Jurkat, Clone E6-1 (cell line): ENCODE measurements at places on chromosomes 3 and 15.

DNA sequence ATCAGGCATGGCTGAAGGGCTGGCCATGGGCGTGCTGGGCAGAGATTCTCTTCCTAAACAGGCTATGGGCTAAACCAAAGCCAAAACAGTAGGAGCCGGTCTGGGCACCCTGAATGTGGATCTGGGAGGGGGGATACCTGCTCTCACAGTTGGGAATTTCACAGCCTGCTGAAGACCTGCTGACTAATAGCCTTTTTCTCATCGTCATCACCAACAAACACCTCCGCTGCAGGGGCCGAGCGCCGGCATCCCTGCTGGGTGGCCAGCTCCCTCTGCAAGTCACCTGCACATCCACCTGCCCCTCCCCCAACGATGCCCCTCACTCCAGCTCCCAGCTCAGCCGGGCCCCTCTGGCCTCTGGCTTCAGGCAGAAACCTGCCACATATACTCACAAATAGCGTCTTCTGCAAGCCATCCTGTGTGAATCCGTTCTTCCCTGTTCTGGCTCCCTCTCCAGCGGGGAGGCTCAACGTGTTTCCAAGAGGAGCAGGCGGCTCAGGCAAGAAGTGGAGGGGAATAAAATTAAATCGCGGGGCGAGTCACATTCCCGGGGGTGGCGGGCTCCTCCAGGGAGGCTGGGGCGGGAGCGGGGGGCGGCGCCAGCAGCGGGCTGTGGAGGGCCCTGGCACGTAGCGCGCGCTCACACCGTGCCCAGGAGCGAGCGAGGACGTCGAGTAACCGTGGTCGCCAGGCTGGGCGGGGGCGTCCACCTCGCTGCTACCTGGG is 466 bp downstream of the IQSEC1 start:
- DNase-seq = no peak

DNA sequence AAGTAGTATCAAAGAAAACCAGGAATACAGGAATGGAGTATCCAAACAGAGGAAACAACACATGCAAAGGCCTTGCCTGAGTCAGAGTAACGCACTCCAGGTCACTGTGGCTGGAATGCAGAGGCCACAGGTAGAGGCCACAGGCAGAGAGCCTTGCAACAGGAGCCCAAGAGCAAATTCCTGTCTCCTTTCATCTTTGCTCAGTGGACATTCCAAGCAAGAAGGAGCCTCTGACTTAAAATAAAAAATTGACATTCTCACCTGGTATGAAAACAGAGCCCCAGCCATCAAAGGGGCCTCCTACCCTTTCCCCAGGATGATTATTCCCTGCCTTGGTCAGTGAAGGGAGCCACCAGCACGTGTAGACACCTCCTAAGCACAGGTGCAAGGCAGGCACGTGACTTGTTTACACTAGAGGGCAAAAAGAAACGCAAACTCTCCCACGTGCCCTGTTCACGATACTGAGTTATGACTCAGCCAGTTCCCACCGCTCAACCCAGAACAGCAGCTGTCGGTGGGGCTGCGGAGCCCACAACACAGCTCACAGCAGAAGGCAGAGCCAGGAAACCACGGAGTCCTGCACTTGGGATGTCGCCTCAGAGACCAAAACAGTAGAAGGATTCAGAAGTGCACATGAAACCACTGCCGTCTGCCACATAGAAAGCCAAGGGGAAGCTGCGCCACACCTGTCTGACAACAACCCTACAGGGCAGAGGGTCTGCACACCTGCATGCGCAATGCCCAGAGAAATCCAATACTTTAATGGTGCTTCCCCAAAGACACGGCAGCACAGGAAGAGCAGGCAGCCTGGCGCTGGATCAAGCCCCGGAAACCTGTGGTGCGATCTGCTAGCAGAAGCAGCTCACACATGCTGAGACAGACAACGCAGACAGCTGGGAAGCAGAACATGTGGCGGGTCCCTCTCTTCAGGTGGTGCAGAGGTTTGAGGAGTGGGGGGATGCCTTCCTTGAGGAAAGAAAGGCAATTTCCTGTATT is 52.1 kb downstream of the ITGB5 start:
- DNase-seq = peak; percentile 93

- DNase-seq = no peak
These were observed 61.0 kb downstream of the ATP8B4 start for GRCh38 chr15:50057905-50058639.

GRCh38 chr3:132538072-132538471 is 59.0 kb upstream of the ACKR4 start:
- no peak for DNase-seq

- peak; percentile 70 for DNase-seq
These were observed 9.9 kb downstream of the KY start for GRCh38 chr3:134640872-134641470.

DNA sequence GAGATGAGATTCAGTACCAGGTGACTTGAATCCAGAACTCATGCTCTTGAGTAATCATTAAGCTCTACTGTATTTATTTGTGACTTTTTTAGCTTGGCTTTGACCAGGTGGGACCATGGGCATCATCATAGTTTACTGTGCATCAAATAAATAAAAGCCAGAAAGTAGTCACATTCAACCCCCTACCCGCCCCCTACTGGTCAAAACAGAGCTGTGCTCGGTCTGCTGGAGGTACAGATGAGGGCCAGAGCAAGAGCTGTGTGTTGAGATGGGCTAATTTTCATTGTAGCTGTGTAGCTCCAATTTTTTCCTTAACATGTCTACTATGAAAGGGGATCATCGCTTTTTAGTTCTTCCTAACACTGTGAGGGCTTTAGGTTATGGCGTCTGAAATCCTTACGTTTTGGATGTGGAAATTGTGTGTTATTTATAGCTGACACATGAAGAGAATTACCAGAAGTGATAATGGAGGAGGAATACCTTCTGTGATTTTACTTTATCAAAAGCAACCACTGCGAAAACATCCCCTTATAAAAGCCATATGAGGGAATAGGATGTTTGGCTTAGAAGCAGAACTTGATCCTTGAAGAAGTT is 375.1 kb downstream of the PTPRG start:
- DNase-seq = peak; percentile 6

GRCh38 chr3:182808041-182808770 is 14.9 kb downstream of the ATP11B start:
- no peak for DNase-seq

DNA sequence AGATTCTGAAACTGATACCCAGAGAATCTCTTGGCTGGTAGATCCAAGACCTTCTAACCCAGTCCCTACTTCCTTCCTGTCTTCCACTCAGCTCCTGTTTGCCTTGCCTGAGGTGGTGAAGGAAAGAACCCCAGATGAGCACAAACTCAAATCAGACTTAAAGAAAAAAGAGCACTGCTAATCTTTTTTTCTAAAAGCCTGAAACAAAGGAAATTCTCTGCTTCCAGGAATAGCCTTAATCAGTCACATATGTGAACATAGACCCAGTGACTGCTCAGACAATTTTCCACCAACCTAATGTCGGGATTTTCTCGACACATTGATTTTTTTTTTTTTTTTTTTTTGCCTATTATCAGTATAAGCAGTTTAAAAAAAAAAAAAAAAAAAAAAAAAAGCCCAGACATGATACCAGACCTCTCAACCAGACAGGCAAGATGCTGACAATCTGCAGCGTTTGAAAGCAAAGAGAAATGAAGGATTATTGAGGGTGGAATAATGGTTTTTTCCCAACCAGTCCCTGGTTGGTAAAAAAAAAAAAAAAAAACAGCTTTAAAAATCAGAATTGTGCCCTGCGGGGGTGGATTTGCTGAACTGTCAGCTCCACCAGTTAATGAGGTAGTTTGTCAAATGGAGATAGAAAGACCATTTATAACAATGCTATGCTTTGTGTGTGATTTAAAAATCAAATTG is 256.8 kb upstream of the RARB start:
- DNase-seq = no peak

- DNase-seq = no peak
These were observed 20.9 kb downstream of the NUDT16 start for GRCh38 chr3:131402391-131403039.

DNA sequence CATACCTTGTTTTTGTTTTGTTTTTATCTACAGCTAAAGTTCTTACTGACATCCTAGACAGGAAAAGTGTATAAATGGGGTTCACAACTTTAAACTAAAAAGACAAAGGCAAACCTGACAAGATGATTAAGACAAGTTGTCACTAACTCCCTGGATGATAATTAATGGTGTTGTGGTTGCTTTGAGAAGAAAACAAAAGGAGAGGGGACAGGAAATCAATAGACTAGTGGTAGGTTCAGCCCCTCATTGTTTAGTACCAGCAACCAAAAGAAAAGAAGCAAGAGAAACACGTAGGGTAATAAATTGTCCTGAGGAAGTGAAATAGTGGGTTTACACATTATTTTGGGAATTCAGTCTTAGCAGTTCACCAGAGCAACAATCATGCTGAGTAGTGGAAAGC is 78.8 kb downstream of the BFSP2 start:
- DNase-seq = peak; percentile 47

DNA sequence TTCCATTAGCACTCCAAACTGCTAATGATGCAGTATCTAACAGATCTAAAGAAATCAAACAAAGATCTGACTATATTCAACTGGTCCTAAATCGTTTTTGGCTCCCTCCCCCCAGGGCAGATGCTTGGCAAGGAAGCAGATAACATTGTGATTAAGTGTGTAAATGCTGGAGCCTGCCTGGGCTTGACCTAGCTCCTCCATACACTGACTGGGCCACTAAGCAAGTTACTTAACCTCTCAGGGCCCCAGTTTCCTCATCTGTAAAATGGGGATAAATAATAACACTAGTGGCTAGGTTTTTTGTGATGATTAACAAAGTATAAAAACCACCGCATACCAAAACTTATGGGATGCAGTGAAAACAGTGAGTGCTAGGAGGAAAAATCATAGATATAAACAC is 9.2 kb downstream of the EID1 start:
- DNase-seq = no peak

- no peak for DNase-seq
These were observed 19.7 kb upstream of the CGNL1 start for GRCh38 chr15:57356636-57357035.

GRCh38 chr3:126389112-126389793 is 5.5 kb upstream of the CFAP100 start:
- no peak for DNase-seq

DNA sequence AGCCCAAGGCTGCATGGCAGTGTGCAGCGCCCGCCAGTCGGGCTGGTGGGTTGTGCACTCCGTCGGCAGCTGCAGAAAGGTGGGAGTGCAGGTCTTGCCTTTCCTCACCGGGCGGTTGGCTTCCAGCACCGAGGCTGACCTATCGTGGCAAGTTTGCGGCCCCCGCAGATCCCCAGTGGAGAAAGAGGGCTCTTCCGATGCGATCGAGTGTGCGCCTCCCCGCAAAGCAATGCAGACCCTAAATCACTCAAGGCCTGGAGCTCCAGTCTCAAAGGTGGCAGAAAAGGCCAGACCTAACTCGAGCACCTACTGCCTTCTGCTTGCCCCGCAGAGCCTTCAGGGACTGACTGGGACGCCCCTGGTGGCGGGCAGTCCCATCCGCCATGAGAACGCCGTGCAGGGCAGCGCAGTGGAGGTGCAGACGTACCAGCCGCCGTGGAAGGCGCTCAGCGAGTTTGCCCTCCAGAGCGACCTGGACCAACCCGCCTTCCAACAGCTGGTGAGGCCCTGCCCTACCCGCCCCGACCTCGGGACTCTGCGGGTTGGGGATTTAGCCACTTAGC is 4.3 kb downstream of the ISL2 start:
- no peak for DNase-seq
